RKO (cell line): ENCODE measurements at places on chromosomes 7 and 10.

DNA sequence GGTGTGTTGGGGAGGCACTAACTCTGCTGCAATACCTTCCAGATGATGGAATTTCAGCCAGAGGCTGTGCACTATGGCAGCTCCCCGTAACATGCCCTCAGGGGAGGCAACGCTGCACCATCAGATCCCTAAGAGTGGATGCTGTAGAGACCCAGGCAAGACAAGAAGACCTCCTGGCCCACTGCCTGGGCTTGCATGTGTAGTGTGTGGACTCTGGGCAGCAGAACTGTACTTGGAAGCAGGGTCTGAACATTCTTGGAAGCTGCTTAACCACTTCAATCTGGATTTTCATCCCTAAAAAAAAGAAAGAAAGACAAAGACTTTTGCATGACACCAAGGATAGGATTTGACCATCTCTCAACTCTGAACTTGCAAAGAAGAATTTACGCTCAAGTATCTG is 297.5 kb upstream of the NRP1 start:
- no peak for DNase-seq

DNA sequence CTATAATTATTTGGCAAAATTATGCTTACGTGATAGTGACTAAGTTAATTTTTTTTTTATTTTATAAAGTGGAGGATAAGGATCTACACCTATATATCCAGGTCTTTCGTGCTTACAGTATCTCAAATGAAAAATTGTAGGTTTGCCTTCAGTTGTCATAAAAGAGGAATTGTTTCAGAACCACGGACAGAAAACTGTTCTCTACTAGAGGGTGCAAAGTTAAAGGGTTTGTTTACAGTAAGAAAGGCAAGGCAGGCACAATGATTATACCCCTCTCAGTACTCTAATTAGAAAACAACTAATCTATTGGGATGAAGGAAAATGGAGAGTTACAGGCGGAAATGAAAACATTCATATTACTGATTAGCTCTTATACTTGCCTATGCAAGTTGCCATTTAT is 1.5 kb downstream of the PCLO start:
- no peak for DNase-seq

DNA sequence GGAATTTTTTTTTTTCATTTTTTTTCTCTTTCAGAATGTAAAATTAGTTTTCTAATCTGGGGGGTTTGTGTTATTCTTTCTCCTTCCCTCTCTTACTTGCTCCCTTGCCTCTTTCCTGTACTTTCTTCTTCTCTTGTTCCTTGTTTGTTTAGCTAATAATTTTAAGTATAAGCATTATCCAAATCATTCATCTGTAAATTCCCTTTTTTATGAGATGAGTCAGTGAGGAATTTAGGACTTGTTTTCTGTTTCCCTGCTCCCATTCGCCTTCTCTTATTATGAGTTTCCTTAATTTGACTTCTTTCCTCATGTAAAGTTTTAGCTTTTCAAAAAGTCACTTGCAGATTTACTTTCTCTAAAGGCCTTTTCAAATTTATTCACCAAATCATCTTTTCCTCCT is 154.6 kb upstream of the ETV1 start:
- DNase-seq = no peak

DNA sequence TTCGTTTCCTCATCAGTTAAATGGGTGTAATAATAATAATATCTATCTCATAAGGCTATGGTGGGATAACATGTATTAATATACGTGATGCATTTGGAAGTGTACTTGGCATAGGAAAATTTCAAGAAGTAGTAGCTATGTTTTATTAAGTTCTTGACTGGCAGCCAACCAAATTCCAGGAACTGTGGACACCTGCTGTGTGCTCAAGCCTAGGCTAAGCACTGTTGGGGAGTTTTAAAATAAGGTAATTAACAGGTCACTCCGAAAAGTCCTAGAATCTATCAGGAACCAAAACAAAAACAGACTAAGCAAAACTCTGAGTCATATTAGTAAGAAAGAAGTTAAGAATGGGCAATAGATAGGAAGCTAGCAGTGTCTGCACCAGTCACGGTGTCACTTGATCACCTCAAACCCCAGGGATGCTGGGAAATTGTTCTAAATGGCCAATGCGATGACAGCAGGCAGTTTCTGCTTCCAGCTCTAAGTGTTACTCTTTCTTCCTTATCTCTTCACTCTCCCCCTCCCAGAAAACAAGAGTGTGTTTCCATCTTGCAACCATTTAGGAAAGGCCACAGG is 92.0 kb upstream of the GDF10 start:
- no peak for DNase-seq

- DNase-seq = no peak
Measured at GRCh38 chr7:134422008-134422407, 36.9 kb downstream of the AKR1B1 start.

- DNase-seq = no peak
Measured at GRCh38 chr7:83796760-83797159, 147.8 kb upstream of the SEMA3E start.

DNA sequence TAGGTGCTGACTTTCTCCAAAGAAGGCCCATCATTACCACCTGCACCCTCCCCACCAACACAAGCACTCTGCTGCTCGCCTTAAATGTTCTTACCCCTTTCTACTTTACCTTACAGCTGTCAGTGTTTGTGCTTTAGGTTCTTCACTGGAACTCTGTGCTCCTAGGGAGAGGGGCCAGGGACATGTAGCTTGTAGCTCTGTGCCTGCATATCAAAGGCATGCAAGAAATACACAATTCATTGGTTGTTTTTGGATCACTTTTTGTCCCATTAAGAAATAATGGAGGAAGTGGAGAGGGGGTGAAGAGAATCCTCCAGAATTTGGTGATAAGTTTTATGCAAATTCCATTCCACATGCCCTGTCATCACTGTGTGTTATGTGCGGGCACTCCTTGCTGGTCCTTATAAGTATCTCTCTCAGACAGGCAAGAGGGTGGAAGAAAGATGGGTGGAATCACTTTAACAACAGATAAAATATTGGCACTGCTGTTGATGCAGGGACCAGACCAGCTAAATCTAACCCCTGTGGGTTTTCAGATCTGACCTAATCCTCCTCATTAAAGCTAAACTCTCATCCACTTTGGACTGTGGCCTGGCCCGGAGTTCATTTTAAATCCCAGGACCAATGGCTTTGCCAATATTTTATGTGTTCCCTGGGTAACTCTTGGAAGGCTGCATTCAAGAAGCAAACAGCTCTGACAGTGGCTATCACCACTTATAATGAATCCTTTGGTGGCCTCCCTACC is 375.8 kb upstream of the NFE2L3 start:
- no peak for DNase-seq

- DNase-seq = no peak
Measured at GRCh38 chr10:9009505-9009904, 955.0 kb downstream of the GATA3 start.

DNA sequence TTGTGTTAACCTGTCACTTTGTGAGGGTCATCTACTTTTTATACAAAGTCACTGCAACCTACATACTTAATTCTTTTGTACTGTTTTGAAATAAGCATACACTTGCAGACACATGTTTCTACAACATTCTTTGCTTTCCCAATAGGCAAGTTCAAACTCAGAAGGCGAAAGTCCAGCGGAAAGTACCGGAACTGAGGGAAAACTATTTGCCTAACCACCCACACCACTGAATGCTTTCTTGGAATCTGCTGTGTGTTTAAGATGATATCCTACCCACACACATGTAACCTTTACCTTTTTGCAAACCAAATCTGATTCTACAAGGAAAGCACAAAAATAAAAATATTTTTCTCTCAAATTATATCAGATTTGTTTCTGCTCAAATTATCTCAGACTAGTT is 139.4 kb upstream of the AGR3 start:
- DNase-seq = no peak
